DMS53 (cell line): ENCODE measurements at places on chromosomes 13 and 19.

GRCh38 chr13:112990783-112991182 lies 21.8 kb downstream of the MCF2L start:
- peak; percentile 95 for DNase-seq

- DNase-seq: no peak
These were observed 27.1 kb downstream of the FAM216B start for GRCh38 chr13:42808341-42808940.

DNA sequence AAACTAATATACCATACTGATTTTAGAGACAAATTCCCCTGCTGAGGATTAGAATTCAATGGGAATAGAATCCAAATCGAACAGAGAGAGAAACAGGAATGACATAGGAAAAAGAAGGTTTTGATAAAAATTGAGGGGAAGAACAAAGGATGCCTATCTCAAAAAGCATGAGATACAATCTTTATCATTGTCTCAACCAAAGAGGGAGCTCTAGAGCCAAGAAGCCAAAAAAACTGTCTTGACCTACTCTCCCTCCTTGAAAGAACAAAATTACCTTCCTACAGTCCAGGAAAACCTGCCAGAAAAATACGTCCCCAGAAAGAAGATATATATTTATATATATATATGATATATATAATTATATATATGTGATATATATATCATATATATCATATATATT lies 39.2 kb upstream of the MIR17HG start:
- DNase-seq: no peak

- no peak for DNase-seq
These were observed 14.4 kb downstream of the MYBPC2 start for GRCh38 chr19:50447053-50447452.

- peak; percentile 38 for DNase-seq
These were observed 37.8 kb downstream of the SKA3 start for GRCh38 chr13:21138561-21138960.

- DNase-seq: no peak
These were observed 340.0 kb downstream of the DNAJC15 start for GRCh38 chr13:43363156-43363953.

- DNase-seq: no peak
These were observed 76.9 kb downstream of the ITGBL1 start for GRCh38 chr13:101529422-101529821.

- no peak for DNase-seq
These were observed 3.7 kb downstream of the FTL start for GRCh38 chr19:48968813-48969218.

- DNase-seq: no peak
These were observed 688 bp downstream of the ZNF606 start for GRCh38 chr19:58001895-58002369.

DNA sequence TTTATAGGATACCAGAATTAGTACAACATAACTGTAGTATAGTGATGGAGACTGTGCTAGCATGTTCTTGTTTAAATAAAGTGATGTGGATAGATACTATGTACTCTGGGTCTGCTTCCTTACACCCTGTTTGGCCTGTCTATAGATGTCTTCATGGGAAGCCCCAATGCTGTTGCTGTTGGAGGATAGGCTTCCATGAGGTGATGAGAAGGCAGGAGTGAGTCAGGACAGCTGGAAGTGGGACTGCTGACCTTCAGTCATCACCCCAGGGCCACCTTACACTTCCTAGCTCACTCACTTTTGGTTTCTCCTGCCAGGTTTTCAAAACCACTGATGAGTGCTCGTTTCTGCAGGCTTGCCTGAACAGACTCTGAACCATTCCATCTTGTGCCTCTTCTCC lies 4.2 kb downstream of the KCTD4 start:
- no peak for DNase-seq

DNA sequence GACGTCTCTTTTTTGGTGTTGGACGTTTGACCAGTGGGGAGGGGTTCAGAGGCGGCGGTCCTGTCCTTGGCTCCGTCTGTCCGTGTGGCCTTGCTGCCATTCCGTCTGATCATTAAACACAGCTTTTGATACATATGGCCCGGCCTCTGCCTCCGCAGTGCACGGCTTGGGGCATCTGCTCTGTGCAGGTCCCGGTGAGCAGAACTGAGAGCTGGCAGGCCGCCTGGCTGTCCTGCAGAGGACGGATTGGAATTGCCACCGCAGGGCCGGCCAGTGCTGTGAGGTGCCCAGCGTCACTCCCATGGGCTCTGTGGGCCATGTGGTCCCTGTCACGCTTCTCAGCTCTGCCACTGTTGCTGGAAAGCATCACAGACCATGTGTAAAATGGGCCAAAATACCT lies 5.4 kb upstream of the TMPRSS9 start:
- no peak for DNase-seq

- DNase-seq: no peak
These were observed 14.2 kb downstream of the EGLN2 start for GRCh38 chr19:40813182-40813581.

DNA sequence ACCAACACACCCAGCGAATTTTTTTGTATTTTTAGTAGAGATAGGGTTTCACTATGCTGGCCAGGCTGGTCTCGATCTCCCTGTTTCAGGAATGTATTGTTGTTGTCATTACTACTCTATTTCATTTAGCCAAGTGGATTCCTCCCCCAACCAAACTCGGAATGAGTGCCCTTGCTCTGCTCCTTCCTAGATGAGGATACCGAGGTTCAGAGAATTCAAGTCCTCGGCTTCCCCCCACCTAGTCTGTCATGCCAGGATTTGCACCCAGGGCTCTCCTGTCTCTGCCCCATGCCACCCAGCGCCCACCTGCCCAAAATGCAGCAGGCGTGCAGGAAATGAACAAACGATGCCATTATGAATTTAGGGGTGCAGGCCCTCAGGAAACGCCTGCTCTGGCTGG lies 3.5 kb upstream of the SPACA4 start:
- peak; percentile 53 for DNase-seq

DNA sequence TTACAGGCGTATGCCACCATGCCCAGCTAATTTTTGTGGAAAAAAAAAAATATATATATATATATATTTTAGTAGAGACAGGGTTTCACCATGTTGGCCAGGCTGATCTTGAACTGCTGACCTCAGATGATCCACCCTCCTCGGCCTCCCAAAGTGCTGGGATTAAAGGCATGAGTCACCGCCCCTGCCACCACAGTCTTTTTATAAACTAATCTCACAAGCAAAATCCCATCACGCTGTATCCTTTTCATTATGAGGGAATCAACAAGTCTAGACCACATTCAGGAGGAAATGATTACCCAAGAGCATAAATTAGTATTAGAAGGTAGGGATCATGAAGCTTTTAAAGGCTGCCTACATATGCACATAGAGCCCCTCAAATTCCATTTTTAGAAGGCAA lies 210.6 kb upstream of the NBEA start:
- DNase-seq: peak; percentile 7

DNA sequence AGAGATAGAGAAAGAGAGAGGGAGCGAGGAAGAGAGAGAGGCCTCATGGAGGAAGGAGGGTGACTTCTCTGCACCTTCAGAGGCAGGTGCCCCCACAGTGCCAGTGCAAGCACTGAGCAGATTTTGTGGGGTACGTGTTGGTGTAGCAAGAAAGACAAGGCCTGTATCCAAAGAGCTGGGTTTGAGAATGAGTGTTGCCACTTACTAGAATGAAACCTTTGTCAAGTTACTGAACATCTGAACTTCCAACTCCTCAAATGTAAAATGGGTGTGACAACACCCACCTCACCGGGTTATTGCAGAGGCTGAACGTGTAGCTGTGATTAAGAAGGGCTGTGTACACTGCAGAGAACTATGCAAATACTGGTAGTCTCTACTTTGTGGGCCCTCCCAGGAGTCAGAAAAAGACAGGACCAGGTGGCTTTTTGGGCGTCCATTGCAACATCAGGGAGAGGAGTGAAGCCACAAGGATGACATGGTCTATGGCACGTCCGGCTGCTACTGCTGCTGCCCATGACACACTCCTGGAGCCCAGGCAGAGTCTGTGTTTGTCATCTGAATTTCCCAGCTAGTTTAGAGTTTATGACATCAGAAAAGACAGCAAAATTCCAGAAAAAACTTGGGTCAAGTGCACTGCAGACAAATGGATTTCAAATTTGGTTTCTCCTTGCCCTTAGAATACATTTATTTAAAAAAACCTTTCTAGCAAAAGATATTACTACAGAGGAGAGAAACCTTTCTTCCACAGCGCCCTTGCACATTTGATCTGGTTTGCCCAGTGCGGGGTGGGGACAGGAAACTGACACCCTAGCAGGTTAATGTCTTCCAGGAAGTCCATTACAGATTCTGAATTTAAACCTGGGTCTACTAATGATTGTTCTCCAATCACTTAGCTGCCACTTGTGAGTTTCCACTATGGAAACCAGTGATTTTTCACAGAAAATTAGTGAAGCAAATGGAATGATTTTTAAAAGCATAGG lies 54.0 kb upstream of the ATP12A start:
- no peak for DNase-seq

GRCh38 chr19:34480971-34481841 lies at the start of gene WTIP:
WTIP (plus strand) TSS chr19:34481758; CDS start chr19:34481975, 217 bp downstream.
- DNase-seq: peak; percentile 69

DNA sequence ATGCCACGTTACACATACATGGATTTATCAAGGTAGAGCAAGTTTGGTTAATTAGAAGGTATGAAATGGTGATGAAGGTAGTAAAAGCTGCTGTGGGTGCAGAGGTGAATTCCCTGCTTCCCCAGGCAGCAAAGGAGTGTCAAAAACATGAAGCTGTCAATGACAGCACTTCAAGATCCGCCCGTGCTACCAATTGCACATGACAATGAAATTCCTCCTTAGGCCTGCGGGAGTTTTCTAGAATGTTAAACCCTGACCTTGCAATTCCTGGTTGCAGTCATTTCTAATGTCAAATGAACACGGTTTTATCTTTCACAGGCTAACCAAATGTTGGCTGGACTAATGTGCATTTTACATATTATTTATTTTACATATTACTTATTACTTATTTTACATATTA lies 67.7 kb upstream of the LSM14A start:
- DNase-seq: no peak

DNA sequence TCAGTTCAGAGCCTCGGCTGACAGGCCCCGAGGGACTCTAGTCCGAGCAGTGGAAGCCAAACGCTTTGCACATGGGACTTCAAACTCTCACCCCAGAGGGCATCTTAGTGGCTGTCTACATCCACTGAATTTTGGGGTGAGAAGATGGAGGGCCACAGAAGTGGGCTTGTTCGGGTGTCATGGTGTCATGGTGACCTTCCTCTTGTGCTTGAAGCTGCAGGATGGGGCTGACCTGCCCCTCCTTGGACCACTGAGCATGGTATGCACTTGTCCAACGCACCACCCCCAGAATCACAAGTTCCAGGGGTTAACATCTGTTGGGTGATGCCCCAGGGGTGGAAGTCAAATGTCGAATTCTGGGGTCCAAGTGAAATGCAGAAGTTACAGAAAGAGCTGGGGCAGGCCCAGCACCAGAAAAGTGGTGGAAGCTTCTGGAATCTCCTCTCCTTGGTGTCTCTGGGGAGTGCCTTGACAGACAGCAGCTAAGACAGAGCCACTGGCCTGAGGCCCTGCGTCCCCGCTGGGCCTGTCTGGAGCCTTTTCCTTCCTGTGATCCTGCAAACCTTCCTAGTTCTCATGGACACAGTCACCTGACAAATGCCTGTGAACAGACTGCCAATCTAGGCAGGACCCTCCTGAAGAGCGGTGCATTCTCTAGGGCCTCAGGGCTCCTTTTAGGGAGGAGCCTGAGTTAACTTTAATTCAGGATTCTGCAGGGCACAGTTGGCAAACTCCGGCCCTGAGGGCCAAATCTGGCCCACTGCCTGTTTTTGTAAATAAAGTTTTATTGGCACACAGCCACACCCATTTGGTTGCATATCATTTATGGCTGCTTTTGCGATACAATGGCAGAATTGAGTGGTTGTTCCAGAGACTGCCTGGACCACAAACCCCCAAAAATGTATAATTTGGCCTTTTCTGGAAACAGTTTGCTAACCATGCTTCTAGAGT lies 65.1 kb upstream of the RANBP3 start:
- DNase-seq: no peak

DNA sequence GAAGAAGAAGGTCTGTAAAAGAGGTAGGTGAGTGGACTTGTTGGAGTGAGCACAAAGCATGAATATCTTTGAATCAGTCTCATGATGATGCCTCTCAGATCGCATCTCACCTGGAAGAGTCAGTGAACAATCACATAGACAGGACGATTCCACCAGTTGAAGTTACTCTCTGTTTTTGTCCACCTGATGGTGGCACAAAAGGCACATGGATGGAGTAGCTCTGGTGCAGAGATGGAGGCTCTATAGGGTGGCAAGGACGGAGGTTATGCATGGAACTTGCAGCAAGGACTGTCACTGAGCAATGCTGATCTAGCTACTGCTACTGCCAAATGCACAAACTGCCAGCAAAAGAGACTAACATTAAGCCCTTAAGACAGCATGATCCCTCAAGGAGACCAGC lies 10.3 kb upstream of the MYCBP2 start:
- DNase-seq: peak; percentile 1

DNA sequence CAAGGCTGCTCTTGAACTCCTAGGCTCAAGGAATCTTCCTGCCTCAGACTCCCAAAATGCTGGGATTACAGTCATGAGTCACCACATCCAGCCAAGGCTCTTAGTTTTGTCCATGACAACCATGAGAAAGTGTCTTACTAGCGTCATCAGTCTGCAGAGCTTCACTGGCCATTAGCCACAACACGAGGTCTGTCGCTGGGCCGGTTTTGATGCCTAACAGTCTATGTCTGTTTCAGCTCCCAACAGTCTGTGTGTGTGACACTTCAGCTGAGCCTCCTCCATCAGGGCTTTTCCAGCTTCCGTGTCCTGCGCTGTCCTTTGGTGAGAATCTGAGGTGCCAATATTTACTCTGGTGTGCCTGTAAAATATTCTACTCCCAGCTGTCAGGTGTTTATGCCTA lies 47.6 kb downstream of the CEP89 start:
- DNase-seq: peak; percentile 95

- no peak for DNase-seq
These were observed 52.4 kb downstream of the TSHZ3 start for GRCh38 chr19:31296741-31297390.
